ENCODE measurements at places on chromosomes 2 and 18.

DNA sequence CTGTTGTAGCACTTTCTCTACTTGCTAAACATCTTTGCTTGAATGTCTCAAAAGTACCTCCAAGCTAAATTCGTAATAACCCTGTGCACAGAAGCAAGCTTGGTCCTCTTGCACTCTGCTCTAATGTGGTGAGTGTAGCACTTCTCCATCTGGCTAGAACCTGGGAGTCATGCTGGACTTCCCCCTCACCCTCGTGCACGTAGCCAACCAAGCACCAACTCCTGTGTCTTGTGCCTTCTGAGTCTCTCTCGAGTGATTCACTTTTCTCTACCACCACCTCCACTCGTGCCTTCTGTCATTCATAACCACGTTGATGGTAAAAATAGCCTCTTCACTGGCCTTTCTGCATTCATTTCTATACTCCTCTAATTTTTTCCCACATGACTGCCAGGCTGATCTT is 91.9 kb upstream of the KCNE4 start:
- no peak for DNase-seq

- no peak for DNase-seq
Observed at GRCh38 chr18:10308154-10308553, 146.3 kb upstream of the APCDD1 start.

GRCh38 chr2:239261356-239261755 is 139.5 kb downstream of the HDAC4 start:
- no peak for DNase-seq

DNA sequence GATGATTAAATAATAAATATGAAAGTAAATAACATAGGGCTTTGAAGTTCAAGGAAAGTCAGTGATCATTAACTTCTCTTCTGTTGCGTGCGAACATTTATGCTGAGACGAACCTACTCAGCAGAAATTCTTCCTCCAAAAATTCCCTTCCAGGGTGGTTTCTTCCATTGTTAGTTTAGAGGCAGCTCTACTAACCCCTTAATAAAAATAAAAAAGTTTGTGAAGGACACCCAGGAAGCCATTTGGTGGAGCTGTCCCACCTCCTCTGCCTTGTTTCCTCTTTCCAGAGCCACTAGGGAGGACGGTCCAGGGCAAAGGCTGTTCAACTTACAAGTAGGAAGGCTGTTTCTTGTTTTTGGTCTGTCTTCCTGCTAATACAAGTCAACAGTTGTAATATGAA is 2.1 kb upstream of the SMAD2 start:
- no peak for DNase-seq

DNA sequence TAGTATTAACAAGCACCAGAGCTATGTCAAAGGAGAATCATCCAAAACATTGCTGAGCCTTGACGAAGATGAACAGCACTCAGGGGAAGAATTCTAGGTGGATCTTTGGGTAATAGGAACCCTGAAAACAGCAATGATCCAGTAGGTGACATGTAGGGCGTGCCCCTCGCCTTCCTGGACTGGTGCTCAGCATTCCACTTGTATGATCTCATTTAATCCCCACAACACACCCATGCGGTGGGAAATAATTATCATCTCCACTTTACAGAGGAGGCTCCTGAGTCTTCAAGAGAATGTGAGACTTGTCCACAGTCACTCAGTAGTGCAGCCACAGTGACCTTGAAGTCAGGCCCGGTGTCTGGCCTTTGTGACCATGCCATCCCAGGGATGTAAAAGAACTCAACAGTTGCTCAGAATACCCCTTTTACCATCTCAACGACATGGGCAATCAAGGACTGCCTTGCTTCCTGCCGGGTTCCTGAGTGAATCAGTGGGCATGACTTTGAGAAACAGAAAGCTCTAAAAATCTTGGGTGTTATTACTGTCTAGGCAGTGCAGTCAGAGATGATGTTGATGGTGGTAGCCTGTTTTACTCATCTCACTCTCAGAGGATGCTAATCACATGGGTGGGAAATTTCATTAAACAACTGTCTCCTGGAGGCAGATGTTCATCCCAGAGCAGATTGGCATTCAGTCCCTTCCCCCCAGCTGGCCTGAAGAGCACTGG is 161.6 kb downstream of the BCL11A start:
- no peak for DNase-seq

DNA sequence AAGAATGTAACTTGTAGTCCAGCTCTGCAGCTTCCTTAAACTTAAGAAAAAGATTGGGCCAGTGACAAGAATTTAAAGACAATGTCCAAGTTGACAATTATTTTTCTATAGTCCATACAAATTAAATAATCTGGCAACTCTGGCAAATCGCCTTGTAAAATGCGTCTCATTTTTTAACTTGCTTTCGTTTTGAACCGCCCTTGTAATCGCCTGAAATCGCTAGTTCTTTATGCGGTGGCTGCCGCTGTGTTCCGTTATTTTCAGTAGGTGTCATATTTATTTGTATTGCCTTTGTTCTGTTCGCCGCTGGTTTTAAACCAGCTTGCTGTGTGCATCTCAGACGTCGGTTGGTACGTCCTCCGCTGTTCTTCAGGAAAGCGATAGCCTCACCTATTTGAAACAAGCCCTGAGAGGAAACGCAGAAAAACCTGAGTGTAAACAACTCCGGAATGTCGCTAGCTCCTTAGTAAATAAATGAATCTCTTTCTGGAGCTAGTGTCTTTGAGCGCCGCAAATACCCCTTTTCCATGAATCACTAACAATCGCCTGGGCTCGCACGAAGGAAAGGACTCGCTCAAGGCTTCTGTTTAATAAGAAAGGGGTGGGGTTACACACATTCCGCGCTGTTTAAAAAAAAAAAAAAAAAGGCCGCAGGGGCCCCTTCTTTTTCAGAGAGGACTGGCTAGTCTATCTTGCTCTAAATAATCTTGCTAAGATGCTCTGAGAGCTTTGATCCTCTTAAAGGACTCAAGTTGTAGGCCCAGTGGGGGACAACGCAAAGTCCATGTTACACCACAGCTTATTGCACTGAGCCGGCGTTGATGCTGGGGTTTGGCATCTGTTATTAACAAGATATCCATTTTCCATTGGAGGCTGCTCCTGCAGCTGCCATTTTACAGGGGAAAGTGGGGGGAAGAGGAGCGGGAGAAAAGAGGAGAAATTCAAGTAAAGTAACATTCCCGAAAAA is 3.0 kb downstream of the HOXD8 start:
- DNase-seq, result peak; percentile 86

DNA sequence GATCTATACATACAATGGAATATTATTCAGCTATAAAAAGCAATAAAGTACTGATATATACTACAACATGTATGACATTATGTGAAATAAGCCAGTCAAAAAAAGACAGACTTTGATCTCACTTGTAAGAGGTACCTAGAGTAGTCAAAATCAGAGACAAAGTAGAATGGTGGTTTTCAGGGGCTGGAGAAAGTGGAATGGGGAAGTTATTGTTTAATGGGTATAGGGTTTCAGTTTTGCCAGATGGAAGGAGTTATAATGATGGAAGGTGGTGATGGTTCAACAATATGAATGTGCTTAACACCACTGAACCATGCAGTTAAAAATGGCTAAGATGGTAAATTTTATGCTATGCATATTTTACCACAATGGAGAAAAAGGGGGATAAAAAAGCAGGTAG is 6.3 kb downstream of the COBLL1 start:
- DNase-seq, result no peak

DNA sequence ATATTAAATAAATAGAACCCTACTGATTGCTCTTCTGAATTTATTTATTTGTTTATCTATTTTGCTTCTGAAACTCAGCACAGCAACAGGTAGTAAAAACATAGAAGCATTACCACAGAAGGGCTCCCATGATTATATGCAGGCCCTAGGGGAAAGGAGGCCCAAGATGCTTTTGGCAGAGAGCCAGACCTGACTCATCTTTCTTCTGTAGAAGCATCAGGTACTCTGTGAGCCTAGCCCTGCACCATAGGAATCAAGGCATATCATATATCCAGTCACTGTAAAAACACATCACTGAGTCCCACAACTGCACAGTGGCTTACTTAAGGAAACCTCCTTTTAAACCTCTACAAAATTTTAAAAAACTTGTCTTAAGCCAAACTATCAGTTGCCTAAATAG is 1.8 kb downstream of the SCN9A start:
- no peak for DNase-seq

- DNase-seq, result no peak
Observed at GRCh38 chr2:26752656-26753055, 11.4 kb upstream of the SLC35F6 start.

DNA sequence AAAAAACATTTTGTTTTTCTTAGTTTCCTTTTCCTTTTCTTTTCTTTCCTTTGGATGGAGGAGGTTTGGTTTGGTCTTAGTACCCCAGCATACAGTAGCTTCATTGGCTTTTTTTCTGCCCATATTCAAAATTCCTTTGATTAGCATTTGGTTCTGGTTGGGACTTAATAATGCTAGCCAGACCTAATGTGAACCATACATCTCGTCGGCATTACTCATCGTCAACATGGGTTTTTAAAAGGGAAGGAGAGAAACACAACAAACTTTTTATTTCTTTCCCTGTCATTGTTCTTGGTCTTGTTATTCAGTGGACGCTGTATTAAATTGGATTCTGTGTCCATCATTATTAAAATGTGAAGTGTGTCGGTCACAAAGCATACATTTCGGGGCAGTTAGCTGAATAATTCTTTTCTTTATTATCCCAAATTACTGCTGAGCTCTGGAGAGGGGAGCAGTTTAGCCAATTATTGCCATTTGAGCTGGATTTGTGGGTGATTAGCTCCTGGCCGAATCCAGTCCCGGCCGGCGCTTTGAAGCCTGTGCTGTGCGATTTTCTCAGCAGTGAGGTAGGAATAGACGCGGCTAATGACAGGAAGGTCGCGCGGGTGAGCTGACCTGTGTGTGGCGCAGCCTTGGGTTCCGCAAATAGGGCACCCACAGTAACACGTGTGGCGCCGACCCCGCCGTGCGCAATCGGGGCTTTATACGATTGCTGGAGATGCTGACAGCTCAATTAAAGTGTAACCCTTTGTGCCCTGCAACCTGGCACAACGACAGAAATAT is 303.3 kb downstream of the GBX2 start:
- DNase-seq, result peak; percentile 68

DNA sequence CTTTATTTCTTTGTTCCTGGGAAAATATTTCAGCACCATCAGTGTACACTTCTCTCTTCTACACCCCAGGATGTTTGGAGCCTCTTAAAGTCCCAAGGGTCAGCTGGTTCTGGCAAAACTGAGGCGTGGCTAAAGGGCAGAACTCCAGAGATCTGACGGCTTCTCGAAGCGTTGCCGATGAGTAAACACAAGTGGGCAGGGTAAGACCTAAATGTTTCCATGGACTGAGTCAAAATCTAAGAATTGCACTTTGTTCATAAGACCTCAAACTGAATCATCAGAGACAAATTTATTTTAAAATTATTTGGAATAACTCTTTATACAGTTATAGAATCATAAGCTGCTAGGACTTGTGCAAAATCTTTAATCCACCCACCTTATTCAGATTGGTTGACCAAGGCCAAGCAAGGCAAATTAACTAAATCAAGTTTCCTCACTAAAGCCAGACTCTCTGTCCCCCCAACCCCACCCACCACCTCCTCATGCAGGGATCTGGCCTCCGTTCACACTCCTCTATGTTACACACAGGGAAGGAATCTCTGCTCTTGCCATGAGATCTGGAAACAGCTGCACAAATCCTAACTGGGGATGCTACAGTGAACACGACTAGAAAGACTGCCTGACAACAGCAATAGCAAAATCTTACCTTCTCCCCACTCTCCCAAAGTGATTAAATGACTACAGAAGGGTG is 342.6 kb upstream of the KLHL29 start:
- no peak for DNase-seq
